NCI-H1694 treated with DMSO at 0.1 percent for 48 hours (cell line): ENCODE measurements at places on chromosomes 3 and 15.
A peak's percentile ranks its signal among the peaks of the same experiment; 100 is the strongest.

GRCh38 chr3:52174896-52175295 lies 20.7 kb upstream of the POC1A start:
- no peak for DNase-seq

- no peak for DNase-seq
Observed at GRCh38 chr3:99730870-99731269, 86.8 kb upstream of the CMSS1 start.

DNA sequence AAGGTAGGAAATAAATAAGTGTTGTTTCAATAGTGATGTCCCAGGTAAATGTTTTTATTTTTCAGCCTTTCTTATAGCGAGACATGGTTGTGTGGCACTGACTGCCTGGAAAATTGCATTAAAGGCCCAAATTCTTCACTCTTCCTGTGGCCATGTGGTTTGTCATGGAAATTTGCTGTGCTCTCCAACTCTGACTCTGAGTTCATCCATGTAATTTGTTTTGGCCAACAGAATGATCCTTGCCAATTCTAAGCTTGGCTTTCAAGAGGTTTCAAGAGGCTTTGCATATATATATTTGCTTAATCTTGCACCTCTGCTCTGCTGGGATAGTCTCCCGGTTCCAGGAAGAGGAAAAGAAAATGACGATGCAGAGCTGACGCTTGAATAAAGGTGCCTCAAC lies 107.5 kb upstream of the ARHGEF26 start:
- no peak for DNase-seq

DNA sequence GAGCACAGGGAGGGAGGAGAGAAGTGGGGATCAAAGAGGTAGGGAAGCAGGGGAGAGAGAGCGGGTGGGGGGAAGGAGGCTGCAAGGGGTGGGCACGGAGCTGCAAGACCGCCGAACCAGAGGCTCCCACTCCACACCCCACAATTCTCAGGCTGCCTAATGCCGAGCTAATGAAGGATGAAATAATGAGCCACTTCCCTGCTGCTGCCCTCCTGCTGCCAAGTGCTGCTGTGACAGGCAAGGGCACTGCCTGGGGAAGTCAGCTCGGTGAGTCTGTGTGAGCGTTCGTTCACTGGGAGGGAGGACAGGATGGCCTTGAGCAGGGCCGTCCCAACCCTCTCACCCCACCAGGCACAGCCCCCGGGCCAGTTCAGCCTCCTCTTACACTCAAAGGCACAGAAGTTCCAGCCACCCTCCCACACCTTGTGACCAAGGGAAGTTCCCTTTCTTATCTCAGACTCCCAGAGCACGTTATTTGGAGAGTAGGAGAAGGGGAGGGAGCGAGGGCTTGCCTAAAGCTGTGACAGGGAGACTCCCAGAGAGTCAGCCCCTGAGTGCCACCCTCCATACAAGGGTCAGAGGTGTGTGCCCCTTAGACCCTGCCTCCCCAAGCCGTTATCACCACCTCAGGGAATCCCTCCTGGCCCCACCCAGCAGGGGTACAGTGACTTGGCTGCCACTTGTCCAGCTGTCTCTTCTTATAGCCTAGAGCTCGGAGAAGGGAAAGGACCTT lies 12.4 kb downstream of the GLYCTK start:
- DNase-seq, result peak; percentile 23

DNA sequence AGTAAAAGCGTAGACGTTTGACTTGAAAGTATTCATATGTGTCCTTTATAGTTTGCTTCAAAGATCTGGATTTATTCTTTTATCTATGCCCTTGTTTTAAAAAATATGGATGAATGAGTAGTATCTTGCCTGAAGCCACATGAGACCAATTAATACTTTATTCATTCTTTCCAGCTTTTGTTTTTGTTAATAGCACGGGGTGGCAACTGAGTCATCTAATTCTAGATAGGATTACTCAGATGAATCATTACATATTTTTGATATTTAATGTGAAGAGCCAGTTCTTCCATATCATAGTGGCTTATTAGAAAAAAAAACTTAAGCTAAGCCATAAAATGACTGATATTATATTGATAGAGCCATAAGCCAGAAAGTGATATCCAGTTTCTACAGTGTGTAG lies 121.9 kb downstream of the BBX start:
- DNase-seq, result no peak

DNA sequence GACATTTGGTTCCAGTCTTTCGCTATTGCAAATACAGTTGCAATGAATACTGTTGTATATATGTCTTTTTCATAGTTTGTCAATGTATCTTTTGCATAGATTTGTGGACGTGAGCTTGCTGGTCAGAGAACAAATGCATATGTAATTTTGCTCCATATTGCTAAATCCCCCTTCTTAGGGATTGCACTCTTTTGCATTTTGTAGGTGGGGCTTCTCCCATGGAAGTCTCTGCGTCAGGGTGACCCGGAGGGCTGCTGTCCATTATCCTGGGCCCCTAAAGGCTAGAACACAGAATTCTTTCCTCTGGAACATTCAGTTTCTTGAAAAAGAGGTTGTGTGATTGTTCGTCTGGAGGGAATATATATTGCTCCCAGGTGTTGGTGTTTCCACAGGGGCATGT lies 25.2 kb upstream of the KLHL25 start:
- no peak for DNase-seq

GRCh38 chr3:144516589-144516988 lies 545.0 kb downstream of the DIPK2A start:
- DNase-seq, result no peak

DNA sequence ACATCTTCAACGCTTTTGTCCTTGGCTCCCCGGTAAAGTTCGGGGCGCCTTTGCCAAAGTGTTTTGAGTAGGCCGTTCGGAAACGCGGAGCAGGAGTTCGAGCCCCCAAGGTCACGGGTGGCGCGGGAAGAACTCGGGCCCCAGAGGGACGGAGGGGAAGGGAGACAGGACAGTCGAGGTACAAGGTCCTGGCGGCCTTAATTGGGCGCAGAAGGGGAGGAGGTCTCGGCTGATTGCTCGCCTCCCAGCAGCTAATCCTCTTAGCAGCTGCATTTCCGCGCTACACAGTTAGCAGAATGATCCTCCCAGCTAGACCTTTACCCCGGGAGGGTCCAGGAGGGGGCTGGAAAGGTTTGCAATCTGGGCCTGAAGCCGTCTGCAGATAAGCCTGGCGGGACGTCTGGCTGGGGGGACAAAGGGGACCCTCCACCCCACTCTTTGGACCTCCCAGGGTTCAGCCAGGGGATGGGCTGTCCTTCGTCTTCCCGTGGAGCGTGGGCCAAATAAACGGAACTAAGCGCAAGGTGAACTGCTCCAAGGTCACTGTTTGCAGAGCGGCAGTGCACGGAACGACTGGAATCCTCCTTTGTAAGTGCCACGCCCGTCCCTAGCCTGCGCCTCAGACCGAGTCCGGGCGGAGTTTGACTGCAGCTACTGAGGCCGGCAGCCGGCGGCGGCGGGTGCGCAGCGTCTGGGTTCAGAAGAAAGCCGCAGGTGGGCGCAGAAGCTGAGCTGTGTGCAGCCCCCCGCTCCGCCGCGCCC lies 7.2 kb downstream of the EOMES start:
- DNase-seq, result no peak

- DNase-seq, result peak; percentile 88
Observed at GRCh38 chr3:14178247-14179113, at the start of the genes LSM3 and XPC. Gene LSM3 (plus strand): TSS chr3:14178817. CDS start chr3:14178861, 44 bp downstream. Gene XPC (minus strand): TSS chr3:14178601. CDS start chr3:14178568, 33 bp downstream.

- DNase-seq, result no peak
Observed at GRCh38 chr3:149442851-149443544, 31.5 kb upstream of the TM4SF4 start.

DNA sequence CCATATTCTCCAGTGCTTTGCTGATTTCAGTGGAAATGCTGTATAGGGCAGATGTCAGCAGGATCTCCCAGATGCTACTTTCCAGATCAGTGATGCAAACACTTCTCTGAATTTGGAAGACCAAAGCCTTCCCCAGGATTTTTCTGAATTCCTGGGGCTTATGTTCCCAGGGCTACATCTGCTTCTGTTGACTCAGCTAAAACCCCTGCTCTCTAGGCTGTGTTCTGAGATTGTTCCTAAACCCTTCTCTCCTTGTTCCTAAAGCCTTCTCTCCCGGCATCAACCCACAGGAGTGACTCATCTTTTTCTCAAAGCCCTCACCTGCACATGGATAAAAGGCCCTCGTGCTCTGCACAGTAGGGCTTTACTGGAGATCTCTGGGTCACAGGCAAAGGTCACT lies 35.5 kb downstream of the FAH start:
- DNase-seq, result peak; percentile 79

- DNase-seq, result no peak
Observed at GRCh38 chr3:129184396-129184657, 631 bp upstream of the CNBP start.
